ENCODE measurements at places on chromosomes 1 and 21.

- DNase-seq, result no peak
These were observed 16.5 kb downstream of the ZNF697 start for GRCh38 chr1:119631433-119632102.

- no peak for DNase-seq
These were observed 52.0 kb upstream of the ARHGEF16 start for GRCh38 chr1:3402258-3403010.

- no peak for DNase-seq
These were observed 2110.6 kb downstream of the MRPL39 start for GRCh38 chr21:23496729-23497128.

DNA sequence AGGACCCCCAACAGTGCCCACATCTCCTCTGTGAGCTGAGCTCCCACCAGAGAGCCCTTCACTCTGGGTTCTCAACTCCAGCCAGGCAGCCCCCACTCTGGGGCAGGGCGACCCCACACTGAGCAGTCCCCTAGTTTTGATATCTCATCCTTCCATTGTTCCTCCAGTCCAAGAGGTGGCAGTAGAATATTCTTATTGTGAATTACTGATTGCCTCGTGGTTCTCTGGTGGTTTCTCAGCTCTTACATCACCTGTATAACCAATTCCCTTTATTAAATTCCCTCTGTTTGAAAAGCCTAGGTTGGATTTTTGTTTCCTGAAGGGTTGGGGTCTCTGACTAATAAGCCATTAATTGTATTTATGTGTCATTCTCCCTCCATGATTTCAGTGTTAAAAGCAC, 407.5 kb downstream of the SETD4 start:
- DNase-seq, result no peak

DNA sequence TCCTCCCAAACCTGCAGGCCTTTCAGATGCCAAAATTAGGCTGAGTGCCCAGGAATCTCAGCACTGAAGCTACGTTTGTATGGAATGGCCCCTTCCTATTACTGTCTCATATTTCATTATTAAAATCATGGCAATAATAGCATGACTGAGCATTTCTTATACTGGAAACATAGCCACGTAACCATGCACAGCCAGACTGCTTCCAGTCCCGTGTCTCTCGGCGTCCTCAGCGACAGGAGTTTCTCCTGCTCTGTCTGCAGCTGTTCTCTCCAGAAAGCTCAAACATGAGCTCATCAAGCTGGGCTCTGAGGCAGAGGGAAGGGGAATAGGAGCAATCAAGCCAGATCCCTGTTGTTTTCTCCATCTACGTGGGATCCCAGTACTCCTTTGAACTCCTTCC, 104.0 kb downstream of the CDC7 start:
- DNase-seq, result no peak

DNA sequence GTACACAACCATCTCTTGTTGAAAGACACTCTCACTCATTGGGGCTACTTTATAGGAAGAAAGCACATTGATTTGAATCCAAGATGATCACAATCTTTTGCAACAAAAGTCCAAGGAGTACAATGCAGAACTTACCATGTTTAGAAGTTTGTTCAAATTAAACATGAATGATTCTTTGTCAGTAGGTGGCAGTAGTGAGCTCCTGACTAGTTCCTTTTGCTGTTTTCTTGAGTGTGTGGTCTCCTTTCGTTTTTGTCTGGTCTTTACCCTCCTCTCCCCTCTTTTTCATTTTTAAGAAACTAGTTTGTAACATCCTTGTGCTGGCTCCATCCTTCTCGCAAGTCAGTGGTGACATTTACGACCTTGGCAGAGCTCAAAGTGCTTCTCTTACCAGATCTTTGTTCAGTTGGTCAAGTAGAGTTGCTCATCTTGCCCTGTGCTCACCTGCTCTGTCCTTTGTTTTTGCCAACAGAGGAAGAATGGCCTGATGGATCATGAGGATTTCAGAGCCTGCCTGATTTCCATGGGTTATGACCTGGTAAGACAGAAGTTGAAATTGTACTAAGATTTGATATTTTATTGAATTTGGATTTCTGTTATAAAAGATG, 35.7 kb upstream of the MTR start:
- no peak for DNase-seq

DNA sequence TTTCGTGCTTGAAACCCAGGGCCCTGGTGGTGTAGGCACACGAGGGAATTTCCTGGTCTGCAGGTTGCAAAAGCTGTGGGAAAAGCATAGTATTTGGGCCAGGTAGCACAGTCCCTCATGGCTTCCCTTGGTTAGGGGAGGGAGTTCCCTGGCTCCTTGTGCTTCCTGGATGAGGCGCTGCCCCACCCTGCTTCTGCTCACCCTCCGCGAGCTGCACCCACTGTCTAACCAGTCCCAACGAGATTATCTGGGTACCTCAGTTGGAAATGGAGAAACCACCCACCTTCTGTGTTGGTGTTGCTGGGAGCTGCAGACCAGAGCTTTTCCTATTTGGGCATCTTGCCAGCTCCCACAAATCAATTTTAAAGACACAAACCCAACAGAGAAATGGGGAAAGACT, 183.0 kb downstream of the PHTF1 start:
- no peak for DNase-seq

DNA sequence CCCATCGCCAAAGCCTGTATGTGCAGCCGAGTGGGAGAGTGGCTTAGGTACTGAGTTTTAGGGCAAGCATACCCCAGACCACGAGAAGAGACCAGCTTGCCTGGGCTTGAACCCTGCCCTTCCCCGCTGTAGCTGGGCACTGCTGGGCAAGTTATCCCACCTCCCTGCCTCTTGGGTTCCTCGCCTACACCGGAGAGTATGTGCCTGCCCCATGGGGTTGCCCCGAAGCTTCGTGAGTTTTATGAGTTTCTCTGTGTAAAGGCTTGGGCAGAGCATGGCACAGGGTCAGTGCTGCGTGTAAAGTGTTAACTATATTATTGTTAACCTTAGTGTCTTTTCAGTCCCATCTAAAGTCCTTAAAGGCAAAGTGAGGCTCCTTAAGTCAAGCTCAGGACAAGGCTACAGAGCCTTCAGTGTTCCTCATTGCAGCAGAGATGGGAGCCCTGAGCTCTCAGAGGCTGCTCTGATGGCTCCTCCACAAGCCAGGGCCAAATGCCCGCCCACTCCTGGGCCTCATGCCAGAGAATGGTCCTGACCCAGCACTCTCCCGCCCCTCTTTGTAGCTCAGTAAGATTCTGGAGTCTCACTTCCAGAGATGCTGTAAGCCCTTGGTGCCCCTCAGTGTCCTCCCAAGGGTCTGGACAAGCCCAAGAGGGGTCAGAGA, 37.0 kb upstream of the KCNA10 start:
- DNase-seq, result no peak

- no peak for DNase-seq
These were observed 553 bp upstream of the NDUFV3 start for GRCh38 chr21:42892582-42892930.

- no peak for DNase-seq
These were observed 108.7 kb upstream of the NFIA start for GRCh38 chr1:60973668-60974067.

- no peak for DNase-seq
These were observed 44.3 kb downstream of the PCP4 start for GRCh38 chr21:39911286-39912199.

DNA sequence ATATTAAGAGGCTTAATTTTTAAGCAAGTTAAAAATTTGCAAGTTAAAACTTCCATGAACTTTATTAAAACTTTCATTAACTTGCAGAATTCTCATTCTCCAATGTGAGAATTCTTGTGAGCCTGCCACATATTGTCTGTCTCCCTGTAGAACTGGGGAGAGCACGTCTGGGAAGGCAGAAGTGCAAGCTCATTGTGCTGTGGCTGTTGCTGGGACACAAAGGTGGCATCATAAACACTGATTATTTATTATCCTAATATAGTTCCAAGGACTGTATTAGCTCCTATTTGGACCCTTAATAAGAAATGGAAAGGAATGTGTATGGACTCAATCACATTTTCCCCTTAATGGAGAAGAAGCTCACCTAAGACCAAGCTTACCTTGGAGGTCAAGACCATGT, 68.7 kb upstream of the MROH9 start:
- DNase-seq, result no peak

DNA sequence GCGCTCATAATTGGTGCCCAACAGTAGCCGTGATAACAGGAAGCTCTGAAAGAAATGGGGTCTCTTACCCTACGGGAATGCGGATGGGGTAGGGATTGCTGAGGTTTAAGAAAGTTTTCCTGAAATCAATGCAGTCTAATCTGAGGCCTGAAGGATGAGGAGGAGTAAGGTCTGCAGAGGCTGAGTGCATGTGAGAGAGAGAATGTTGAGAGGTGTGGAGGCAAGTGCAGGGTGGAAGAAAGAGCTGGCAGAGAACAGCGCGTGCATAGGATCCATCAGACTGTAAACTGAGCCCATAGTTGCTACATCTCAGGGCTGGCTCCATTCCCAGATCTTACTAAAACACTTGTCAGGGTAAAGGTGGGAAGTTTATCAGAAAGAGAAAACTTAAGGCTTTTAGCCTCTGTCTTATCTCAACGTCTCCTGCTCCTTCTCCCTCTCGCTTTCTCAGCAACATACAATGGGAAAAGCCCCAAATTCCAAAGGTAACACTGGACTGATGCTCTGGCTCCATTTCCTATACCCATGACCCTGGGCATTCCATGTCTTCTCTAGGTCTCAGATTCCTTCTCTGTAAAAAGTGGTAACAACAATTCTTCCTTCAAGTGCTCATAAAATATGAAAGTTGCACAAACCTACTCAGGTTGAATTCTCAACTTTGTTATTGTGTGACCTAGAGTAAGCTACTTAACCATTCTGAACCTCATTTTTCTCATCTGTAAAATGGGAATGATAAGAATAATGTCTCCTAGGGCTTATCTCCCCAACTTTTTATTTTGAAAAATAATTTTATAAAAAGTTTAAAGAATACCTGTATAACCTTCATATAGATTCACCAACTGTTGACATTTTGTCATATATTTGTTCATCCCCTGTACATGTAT, 75.2 kb downstream of the SH3GLB1 start:
- DNase-seq, result no peak

GRCh38 chr1:209208648-209209047, 374.9 kb upstream of the CAMK1G start:
- DNase-seq, result no peak

- no peak for DNase-seq
These were observed 201.9 kb downstream of the TOMM20 start for GRCh38 chr1:234926559-234927311.

- DNase-seq, result no peak
These were observed 38.2 kb upstream of the PKP1 start for GRCh38 chr1:201245082-201245481.

Measured in stimulated activated CD4-positive, alpha-beta T cell treated with anti-CD3 and anti-CD28 coated beads, TNF-alpha, amount 100 ng/mL, for 4 hours (primary cell).